Right ventricle myocardium inferior (tissue), 1 donor: ENCODE measurements at places on chromosomes 4 and X. TPM values are rescaled to one million over a fixed set of nuclear protein-coding genes. Genes with fewer than 3 reads are reported as not detected.

The USP17L19 gene
- not detected for total RNA-seq

The OTUD6A gene
- not detected for total RNA-seq

The IL2RG gene
- total RNA-seq, result 2.8 TPM

The CXCR3 gene
- total RNA-seq, result 0.32 TPM

The MYOZ2 gene
- 748 TPM for total RNA-seq

The CFP gene
- total RNA-seq, result 3.7 TPM

The PCGF3 gene
- 21.7 TPM for total RNA-seq

The SPATA4 gene
- total RNA-seq, result not detected

The ARHGAP36 gene
- total RNA-seq, result not detected

The TRIM60 gene
- not detected for total RNA-seq

The GABRG1 gene
- total RNA-seq, result not detected

The NHS gene
- total RNA-seq, result 2.8 TPM

The DCAF4L1 gene
- 0.24 TPM for total RNA-seq

The PDCL2 gene
- total RNA-seq, result not detected

The PCDH11X gene
- total RNA-seq, result 0.05 TPM

The NUDT6 gene
- 16.4 TPM for total RNA-seq

The HTR2C gene
- not detected for total RNA-seq

The MAGEE1 gene
- total RNA-seq, result 2.2 TPM

The AFM gene
- not detected for total RNA-seq

The FAM236C gene
- total RNA-seq, result not detected

The AADAT gene
- 1.4 TPM for total RNA-seq

The MSX1 gene
- 2.7 TPM for total RNA-seq

The MAGEA12 gene
- total RNA-seq, result not detected

The UGT2A1 gene
- not detected for total RNA-seq

The SSX3 gene
- not detected for total RNA-seq

The GNRHR gene
- total RNA-seq, result not detected

The CXCL5 gene
- total RNA-seq, result 0.08 TPM

The PRDM5 gene
- total RNA-seq, result 7.4 TPM

The RGN gene
- total RNA-seq, result 14.1 TPM

The VSIG4 gene
- total RNA-seq, result 65.1 TPM

The RRH gene
- not detected for total RNA-seq

The NXF2 gene
- not detected for total RNA-seq

The CTAG2 gene
- not detected for total RNA-seq

The SLC49A3 gene
- total RNA-seq, result 17.3 TPM

The SCML2 gene
- 1.4 TPM for total RNA-seq

The SYN1 gene
- 11.1 TPM for total RNA-seq

The IQCM gene
- total RNA-seq, result not detected

The AMTN gene
- total RNA-seq, result not detected

The GIMD1 gene
- total RNA-seq, result not detected

The TMPRSS11A gene
- total RNA-seq, result not detected

The CYTL1 gene
- 0.81 TPM for total RNA-seq

The TEX13D gene
- total RNA-seq, result not detected

The MAGEB17 gene
- total RNA-seq, result not detected
